ENCODE measurements at places on chromosomes 2 and 18.

GRCh38 chr2:189253836-189254235 is 74.3 kb upstream of the COL5A2 start:
- no peak for DNase-seq

GRCh38 chr18:79396431-79397246 is 909 bp downstream of the NFATC1 start:
- DNase-seq, result peak; percentile 56

- no peak for DNase-seq
Measured at GRCh38 chr2:105498281-105498846, 99.5 kb upstream of the FHL2 start.

GRCh38 chr18:44342946-44343345 is 337.7 kb upstream of the SETBP1 start:
- DNase-seq, result no peak

GRCh38 chr2:120485096-120485495 is 139.2 kb downstream of the INHBB start:
- DNase-seq, result no peak

DNA sequence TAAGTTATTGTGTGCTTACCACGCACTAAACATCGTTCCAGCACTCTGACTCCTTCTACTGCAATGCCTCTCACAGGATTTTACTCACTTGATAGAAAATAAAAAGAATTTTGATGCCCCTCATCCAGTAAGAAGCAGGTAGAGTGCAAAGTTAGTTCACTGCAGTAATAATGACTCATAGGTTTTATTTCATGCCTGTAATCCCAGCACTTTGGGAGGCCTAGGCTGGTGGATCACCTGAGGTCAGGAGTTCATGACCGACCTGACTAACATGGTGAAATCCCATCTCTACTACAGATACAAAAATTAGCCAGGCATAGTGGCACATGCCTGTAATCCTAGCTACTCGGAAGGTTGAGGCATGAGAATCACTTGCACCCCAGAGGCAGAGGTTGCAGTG is 190.6 kb downstream of the RAD51AP2 start:
- DNase-seq, result no peak

GRCh38 chr2:46337208-46337994 is 40.2 kb downstream of the EPAS1 start:
- no peak for DNase-seq

- DNase-seq, result no peak
Measured at GRCh38 chr2:17476830-17477229, 41.4 kb downstream of the RAD51AP2 start.

DNA sequence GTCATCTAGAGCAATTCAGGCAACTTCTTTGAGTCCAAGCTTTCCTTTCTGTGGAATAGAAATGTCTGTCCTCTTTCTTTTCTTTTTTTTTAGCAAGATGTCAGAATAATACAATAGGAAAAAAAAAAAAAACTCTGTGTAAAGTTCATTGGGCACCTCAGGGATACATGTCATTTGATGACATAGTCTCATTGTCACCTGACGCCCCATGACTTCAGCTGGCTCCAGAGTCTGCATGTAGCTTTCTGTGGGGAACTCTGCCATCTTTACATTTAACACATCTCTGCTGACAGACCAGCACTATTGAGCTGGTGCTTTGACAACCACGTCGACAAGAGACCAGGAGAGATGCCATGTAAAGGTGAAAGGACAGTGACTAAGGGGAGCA is 172.5 kb upstream of the KLF7 start:
- no peak for DNase-seq

- DNase-seq, result no peak
Measured at GRCh38 chr2:82853299-82853698, 1605.8 kb downstream of the SUCLG1 start.

GRCh38 chr2:118747066-118747465 is 100.4 kb downstream of the EN1 start:
- no peak for DNase-seq

DNA sequence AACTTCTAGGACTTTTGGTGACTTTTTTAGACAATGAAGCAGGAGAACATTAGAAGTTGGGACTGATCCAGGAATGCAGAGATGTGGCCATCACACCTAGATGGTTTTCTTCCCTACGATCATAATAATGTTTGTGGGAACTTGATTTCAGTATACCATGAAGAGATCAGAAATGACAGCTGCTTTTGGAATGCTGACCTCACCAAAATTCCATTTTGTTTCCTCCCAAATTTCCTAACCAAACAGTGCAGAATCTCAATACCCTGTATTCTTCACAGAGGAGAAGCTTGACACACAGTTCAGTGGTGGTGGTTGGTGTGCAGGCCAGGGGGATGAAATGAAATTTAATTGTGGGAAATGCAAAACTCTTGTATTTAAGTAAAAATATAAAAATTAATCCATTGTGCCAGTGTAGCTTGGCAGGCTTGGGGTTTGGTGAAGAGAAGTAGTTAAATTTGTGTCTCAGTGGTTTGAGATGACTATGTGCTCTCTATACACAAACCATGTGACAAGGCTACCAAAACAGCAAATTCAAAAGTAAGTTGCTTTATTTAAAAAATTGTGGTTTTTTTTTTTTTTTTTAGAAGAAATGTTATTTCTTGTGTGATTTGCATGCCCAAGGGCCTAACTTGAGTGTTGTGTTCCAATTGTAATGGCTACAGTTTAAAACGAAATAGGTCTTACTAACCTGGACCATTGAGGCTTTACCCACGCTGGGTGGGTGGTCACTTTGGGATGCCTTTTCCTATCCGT is 252.4 kb downstream of the LPIN1 start:
- no peak for DNase-seq

DNA sequence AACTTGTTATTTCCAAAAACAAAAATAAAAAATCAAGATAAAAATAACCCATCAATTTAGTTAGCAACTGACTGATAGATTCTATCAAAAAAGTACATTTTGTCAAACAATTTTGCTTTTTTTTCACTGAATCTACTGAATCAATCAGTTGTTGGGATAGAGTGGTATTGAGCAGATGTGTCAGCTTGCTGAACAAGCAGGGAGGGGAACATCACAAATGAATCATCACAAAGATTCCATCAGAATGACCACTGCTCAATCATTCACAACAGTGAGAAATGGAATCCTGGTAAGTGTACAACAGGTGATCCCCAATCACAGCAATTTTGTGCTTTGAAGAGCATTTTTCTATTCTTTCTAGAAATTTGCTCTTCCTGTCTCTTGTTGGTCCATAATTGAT is 12.3 kb upstream of the SLC14A2 start:
- DNase-seq, result no peak

DNA sequence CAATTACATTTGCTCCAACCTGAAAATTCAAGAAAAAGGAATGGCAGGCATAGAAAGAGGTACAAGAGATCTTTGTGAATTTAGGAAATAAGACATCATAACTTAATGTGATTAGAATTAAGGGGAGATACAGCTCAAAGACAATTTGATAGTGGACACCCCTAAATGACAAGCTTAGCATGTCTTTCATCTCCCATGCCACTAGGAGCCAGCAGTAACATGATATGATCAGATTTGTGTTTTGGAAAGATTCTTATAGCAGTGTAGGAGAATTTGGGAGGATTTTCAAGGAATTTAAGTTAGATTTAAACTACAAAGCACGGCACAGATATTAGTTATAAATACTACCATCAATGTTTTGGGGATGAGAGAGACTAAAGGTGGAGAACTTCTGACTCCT is 340.8 kb downstream of the RDH14 start:
- DNase-seq, result no peak

DNA sequence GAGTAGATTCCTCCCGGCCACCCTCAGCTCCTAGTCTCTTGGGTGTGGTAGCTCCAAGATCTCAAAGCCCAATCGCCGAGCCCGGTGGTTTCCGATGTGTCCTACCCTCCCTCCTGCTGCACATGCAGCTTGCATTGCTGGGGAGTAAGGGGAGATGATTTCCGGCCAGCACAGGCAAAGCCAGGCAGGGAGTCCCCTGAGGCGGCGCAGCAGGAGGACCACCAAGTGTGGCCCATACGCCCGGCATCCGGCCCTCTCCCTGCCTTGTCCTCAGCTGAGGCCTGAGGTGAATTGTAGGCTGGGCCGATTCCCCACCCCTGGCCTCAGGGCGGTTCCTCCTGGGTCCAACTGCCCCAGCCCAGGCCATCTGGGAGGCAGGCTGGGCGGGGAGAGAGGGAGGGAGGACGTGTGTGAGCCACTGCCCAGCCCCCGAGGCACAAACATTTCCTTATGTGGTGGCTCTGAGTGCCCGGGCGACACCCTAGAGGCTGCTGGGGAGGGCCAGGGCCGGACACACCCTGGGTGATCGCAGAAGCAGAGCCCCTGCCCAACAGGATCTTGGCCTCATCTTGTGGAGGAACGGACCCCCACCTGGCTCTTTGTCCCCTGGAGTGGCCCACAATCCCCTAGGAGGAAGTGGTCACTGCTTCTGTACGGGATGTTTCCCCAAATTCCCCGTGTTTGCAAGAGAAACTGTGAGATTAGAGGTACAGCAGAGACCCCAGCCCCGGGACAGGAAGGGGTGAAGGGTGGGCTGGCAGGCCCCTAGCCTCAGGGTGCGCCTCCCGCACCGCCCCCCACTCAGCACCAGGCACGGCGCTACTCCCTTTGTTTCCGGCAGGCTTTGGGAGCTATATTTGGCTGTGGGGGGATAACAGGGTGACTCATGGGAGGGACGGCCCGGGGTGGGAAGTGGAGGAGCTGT is 41.9 kb upstream of the PTMA start:
- no peak for DNase-seq

- DNase-seq, result no peak
Measured at GRCh38 chr2:223523551-223524001, 78.6 kb downstream of the SCG2 start.

GRCh38 chr18:48819781-48820482 is 130.8 kb downstream of the SMAD7 start:
- no peak for DNase-seq

DNA sequence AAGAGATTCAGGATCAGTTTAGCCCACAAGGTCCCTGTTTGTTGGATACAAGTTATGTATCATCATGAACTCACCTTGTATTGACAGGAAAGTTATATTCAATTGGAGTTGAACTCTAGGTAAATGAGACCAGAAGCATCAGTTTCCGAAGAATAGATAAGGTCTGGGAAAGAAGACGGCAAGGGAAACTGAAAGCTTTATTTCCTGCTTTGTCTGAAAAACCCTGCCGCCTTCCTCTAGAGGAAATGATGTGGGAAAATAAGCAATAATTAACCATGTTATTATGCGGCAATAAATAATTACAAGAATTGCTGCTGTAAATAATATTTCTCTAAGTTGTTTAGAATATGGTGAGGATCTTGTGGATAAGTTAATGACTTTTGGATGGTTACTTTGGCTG is 32.0 kb downstream of the LPIN1 start:
- no peak for DNase-seq

- DNase-seq, result no peak
Measured at GRCh38 chr2:167114018-167114417, 225.7 kb downstream of the XIRP2 start.
